ENCODE measurements at places on chromosomes 7 and 10. TPM values are rescaled to one million over a fixed set of nuclear protein-coding genes. Genes with fewer than 3 reads are reported as not detected.

GRCh38 chr7:115410434-115410820, 488.5 kb downstream of the MDFIC start:
- no peaks in the 10 kb centered on the region for H3K27me3 ChIP-seq
- H3K4me1 ChIP-seq: no peaks in the 10 kb centered on the region
- H3K4me3 ChIP-seq: no peak overlapping the region
- no peak for DNase-seq
- H3K36me3 ChIP-seq: no peaks in the 10 kb centered on the region
- H3K27ac ChIP-seq: no peak overlapping the region

DNA sequence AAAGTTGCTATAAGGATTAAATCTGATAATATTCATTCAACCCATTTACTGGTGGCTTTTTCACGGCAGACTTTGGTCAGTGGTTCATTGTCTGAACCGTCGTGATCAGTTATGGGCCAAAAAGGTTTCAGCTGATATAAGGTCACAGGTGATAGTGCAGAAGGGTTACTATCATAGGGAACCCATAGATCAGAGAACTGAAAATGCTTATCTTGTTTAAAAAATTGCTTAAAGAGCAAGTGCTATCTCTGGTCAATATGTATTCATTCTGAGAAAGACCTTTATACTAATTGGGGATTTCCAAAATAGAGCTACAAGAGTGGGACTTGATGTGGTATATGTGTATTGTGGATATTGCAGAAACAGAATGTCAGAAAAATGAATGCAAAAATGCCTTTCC, 147.8 kb upstream of the SEMA3E start:
- no peaks in the 10 kb centered on the region for H3K36me3 ChIP-seq
- no peaks in the 10 kb centered on the region for H3K27me3 ChIP-seq
- no peak overlapping the region for H3K27ac ChIP-seq
- no peaks in the 10 kb centered on the region for H3K4me1 ChIP-seq
- no peak overlapping the region for H3K4me3 ChIP-seq
- DNase-seq: no peak

GRCh38 chr10:127973791-127974311, 66.9 kb downstream of the PTPRE start:
- no peaks in the 10 kb centered on the region for H3K36me3 ChIP-seq
- H3K27ac ChIP-seq: no peak overlapping the region
- H3K27me3 ChIP-seq: peaks cover 9% of the 10 kb centered on the region

DNA sequence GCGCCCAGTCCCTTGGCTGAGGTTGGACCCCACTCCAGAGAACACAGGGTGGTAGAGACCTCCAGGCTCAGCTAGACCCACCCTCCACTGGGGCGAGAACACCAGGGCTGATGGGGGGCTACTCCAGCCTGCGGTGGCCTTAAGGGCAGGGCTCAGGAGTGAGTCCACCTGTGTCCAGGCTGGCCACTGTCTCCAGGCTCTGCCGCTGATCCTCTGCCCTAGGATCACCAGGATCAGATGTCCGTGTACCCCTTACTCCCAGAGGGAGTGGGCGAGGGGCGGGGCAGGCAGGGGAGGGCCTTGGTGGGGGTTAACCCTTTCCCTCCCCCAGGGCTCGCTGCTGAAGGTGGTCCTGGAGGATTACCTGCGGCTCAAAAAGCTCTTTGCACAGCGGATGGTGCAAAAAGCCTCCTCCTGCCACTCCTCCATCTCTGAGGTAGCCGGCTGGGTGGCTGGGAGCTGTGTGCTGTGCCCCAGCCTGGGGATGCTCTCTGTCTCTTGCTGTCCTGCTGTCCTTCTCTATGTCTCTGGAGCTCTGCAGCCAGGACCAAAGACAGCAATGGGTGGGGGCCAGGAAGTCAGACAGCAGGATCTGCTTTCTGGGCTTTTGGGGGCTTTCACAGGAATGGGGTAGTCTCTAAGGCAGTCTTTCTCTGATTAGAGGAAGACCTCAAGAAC, 38.0 kb downstream of the PSAP start:
- no peak overlapping the region for H3K4me3 ChIP-seq
- DNase-seq: no peak
- H3K4me1 ChIP-seq: no peaks in the 10 kb centered on the region
- H3K36me3 ChIP-seq: peaks cover 11% of the 10 kb centered on the region

DNA sequence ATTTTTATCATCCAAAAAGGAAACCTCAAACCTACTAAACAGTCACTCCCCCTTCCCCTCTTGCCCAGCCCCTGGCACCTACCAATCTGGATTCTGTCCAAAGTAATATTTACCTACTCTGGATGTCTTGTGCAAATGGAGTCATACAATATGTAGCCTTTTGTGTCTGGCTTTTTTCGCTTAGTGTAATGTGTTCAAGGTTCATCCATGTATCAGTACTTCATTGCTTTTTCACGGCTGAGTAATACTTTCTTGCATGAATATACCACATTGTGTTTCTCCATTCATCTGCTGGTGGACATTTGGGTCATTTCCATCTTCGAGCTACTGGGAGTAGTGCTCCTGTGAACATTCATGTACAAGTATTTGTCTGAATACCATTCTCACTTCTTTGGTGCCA, 113.6 kb downstream of the EEPD1 start:
- DNase-seq: no peak
- H3K36me3 ChIP-seq: no peaks in the 10 kb centered on the region
- H3K27ac ChIP-seq: no peak overlapping the region
- peaks cover 5% of the 10 kb centered on the region for H3K27me3 ChIP-seq
- peaks cover 6% of the 10 kb centered on the region for H3K4me1 ChIP-seq

GRCh38 chr10:116536810-116537209, 8.9 kb upstream of the PNLIP start:
- H3K4me1 ChIP-seq: no peaks in the 10 kb centered on the region
- peaks cover 2% of the 10 kb centered on the region for H3K27me3 ChIP-seq
- no peak overlapping the region for H3K4me3 ChIP-seq

AKR1C8 gene
- total RNA-seq: 0.22 TPM

- no peak for DNase-seq
- no peaks in the 10 kb centered on the region for H3K36me3 ChIP-seq
- no peaks in the 10 kb centered on the region for H3K27me3 ChIP-seq
These were observed 180.4 kb downstream of the RNF133 start for GRCh38 chr7:122518488-122518887.

DNA sequence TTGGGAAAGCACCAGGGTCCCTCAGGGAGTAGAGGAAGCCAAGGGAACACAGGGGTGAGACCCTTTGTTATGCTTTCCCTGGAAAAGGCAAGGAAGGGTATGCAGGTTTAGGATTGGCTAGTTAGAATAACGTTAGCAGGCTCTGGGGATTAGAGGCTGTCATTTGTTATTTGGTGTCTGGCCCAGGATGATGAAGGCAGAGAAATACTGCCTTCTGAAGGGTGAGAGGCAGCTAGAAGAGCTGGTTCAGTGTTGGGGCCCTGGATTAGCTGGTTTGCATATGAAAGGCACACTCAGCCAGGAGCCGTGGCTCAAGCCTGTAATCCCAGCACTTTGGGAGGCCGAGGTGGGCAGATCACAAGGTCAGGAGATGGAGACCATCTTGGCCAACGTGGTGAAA, 3.0 kb upstream of the PILRA start:
- H3K27ac ChIP-seq: peak overlapping the region; percentile 58
- H3K4me1 ChIP-seq: peaks cover 46% of the 10 kb centered on the region
- no peaks in the 10 kb centered on the region for H3K27me3 ChIP-seq
- peaks cover 15% of the 10 kb centered on the region for H3K36me3 ChIP-seq

DNA sequence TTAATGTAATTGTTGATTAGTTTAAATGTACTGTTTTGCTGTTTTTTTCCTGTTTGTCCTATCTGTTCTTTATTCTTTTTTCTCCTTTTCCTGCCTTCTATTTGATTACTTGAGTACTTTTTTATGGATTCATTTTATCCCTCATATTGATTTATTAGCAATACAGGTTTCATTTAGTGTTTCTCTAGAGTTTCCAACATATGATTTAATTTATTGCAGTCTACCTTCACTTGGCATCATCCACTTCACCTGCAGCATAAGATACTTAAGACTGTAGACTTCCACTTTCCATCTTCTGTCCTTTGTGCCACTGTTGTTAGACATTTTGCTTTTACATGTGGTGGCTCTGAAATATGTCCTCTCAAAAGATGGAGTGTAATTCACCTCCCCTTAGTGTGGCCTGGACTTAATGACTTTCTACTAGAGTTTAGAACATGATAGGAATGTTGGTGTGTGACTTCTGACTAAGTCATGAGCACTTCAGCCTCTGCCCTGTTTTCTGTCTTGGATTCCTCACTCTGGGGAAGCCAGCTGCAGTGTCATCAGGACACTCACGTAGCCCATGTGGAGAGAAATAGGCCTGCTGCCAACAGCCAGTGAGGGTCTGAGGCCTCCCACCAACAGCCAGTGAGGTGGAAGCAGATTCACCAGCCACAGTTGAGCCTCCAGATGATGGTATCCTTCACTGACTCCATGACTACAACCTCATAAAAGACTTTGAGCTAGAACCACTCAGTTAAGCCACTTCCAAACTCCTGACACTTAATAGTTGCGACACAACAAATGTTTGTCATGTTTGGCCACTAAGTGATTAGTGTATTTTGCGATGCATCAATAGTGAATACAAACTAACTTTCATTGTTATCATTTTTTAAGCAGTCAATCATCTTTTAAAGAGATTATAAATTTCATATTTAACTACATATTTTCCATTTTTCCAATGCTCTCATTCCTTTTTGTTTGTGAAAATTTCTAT, 643.5 kb upstream of the DPP6 start:
- no peak overlapping the region for H3K4me3 ChIP-seq
- H3K27ac ChIP-seq: no peak overlapping the region
- H3K36me3 ChIP-seq: no peaks in the 10 kb centered on the region
- H3K4me1 ChIP-seq: no peaks in the 10 kb centered on the region

DNA sequence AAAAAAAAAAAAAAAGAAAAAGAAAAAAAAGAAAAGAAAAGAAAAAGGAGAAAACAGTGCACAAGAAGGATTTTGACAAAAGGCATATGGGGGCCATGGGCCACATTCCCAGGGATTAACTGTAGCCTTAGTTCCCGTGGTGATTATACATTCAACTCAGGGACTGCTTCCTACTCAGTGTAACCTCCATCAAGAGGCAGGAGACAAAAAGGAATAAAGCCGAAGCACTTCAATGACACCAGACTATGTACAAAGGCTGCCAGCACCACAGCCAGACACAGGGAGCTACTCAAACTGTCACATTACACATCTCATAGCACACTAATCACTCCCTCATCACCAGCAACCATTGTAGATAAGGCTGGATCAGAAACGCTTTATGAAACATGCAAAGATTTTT, 5.1 kb upstream of the PMPCB start:
- no peak for DNase-seq
- H3K27me3 ChIP-seq: peaks cover 22% of the 10 kb centered on the region
- no peak overlapping the region for H3K27ac ChIP-seq
- peaks cover 7% of the 10 kb centered on the region for H3K4me1 ChIP-seq

CTAGE8 gene
- 1.3 TPM for total RNA-seq

GRCh38 chr7:10120936-10121335, 852.7 kb upstream of the PHF14 start:
- H3K27me3 ChIP-seq: no peaks in the 10 kb centered on the region
- H3K27ac ChIP-seq: no peak overlapping the region
- H3K36me3 ChIP-seq: no peaks in the 10 kb centered on the region
- H3K4me1 ChIP-seq: no peaks in the 10 kb centered on the region
- no peak for DNase-seq

UPF2 gene
- 43.6 TPM for total RNA-seq

- H3K4me1 ChIP-seq: peaks cover 6% of the 10 kb centered on the region
- no peak overlapping the region for H3K4me3 ChIP-seq
- no peak for DNase-seq
- no peak overlapping the region for H3K27ac ChIP-seq
These were observed 85.9 kb downstream of the PRKAG2 start for GRCh38 chr7:151790830-151791620.

DNA sequence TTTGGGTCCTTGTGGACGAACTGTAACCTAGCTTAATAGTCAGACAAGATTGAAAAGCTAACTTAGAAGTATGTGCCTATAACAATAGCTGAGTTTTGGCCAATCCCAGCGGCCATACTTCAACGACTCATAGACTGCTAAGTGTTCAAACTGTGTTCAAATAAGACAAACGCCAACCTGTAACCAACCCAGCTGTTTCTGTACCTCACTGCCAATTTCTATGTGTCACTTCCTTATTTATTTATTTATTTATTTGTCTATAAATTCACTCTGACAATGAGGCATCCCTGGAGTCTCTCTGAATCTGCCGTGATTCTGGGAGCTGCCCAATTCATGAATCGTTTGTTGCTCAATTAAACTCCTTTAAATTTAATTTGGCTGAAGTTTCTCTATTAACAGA, 21.7 kb downstream of the ST8SIA6 start:
- H3K4me1 ChIP-seq: peaks cover 40% of the 10 kb centered on the region
- H3K27ac ChIP-seq: no peak overlapping the region
- H3K36me3 ChIP-seq: no peaks in the 10 kb centered on the region
- H3K4me3 ChIP-seq: no peak overlapping the region
- peaks cover 10% of the 10 kb centered on the region for H3K27me3 ChIP-seq
- DNase-seq: no peak

- no peaks in the 10 kb centered on the region for H3K36me3 ChIP-seq
- no peak overlapping the region for H3K4me3 ChIP-seq
- peaks cover 5% of the 10 kb centered on the region for H3K27me3 ChIP-seq
- H3K4me1 ChIP-seq: no peaks in the 10 kb centered on the region
These were observed 68.0 kb downstream of the ITIH5 start for GRCh38 chr10:7598771-7599170.

GRCh38 chr10:123796736-123797135, 94.9 kb downstream of the CPXM2 start:
- no peaks in the 10 kb centered on the region for H3K4me1 ChIP-seq
- peaks cover 13% of the 10 kb centered on the region for H3K27me3 ChIP-seq
- H3K27ac ChIP-seq: no peak overlapping the region
- no peaks in the 10 kb centered on the region for H3K36me3 ChIP-seq

GRCh38 chr10:6609625-6610024, 29.5 kb upstream of the PRKCQ start:
- H3K36me3 ChIP-seq: peaks cover 56% of the 10 kb centered on the region
- H3K27me3 ChIP-seq: no peaks in the 10 kb centered on the region
- H3K4me3 ChIP-seq: no peak overlapping the region

- no peak overlapping the region for H3K4me3 ChIP-seq
- H3K4me1 ChIP-seq: no peaks in the 10 kb centered on the region
- no peaks in the 10 kb centered on the region for H3K36me3 ChIP-seq
- no peak overlapping the region for H3K27ac ChIP-seq
- no peak for DNase-seq
- no peaks in the 10 kb centered on the region for H3K27me3 ChIP-seq
These were observed 297.2 kb downstream of the AUTS2 start for GRCh38 chr7:69895446-69895845.

- H3K36me3 ChIP-seq: peaks cover 12% of the 10 kb centered on the region
These were observed 1.1 kb downstream of the ZNF511 start for GRCh38 chr10:133309720-133310398.

DNA sequence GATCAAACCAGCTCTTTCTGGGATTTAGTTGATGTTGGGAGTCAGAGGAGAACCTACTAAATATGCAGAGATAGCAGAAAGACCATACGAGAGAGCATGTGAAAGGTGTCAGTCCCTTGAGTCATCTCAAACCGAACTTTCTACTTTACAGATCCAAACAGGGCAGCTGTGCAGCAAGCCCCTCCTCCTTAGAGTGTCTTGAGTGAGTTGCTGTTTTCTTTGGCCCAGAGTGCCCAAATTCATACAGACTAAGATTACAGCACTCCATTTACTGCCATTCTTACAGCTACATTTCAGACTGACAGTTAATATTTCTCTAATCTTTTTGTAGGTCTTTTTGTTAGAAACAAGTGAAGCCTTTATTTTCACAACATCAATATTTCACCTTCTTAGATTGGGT, 53.4 kb downstream of the NRCAM start:
- H3K4me3 ChIP-seq: no peak overlapping the region
- H3K4me1 ChIP-seq: no peaks in the 10 kb centered on the region
- no peak for DNase-seq
- no peak overlapping the region for H3K27ac ChIP-seq
- H3K36me3 ChIP-seq: no peaks in the 10 kb centered on the region

- H3K27ac ChIP-seq: no peak overlapping the region
- peaks cover 6% of the 10 kb centered on the region for H3K27me3 ChIP-seq
- no peaks in the 10 kb centered on the region for H3K36me3 ChIP-seq
- DNase-seq: no peak
- peaks cover 20% of the 10 kb centered on the region for H3K4me1 ChIP-seq
These were observed 161.5 kb upstream of the AGR3 start for GRCh38 chr7:17043012-17043877.

All from activated T-helper 1 cell treated with anti-CD3 and anti-CD28 coated beads, Interleukin-12 subunit alpha, Interleukin-12 subunit beta, Interleukin-2, Interleukin-4 antibody, amounts not matched to agents 30 ng/mL and 10 ng/mL and 1 ng/mL, durations not matched to agents 14 hours and 24 hours and 36 hours (primary cell).